Astrocyte of the spinal cord (primary cell): ENCODE measurements at places on chromosomes 7 and 10.

DNA sequence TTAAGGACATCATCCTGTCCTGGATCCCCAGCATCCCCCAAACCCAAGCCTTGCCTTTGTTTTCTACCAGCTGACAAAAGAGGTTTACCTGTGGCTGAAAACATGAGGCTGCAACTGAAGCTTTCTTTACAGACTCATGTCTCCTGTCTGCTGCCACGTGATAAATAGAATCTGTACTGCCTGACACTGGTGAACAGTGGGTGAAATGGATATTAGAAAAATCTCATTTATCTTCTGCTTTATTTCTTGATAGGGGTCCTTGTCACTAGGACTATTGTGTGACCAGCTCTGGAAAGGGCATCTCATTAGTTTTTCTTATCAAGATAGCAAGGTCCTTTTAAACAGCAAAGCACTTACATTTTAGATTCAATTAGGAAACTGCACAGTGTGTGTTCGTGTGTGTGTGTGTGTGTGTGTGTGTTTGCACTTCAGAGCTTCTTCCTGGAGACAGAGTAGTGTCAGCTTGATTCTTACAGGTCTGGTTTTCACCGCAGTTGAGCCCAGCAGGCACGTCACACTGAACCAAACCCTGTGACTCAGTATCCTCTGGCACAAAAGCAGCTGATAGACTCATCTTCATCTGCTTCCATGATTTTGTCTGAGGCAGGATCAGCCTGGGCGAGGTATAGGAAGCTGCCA is 373.5 kb upstream of the CELF2 start:
- peak; percentile 56 for DNase-seq

GRCh38 chr10:104250371-104250770 is 4.3 kb upstream of the GSTO1 start:
- DNase-seq = no peak

GRCh38 chr7:33707427-33707826 is 197.9 kb upstream of the BMPER start:
- no peak for DNase-seq

GRCh38 chr10:6221971-6222751 is 19.4 kb downstream of the PFKFB3 start:
- no peak for DNase-seq

- peak; percentile 87 for DNase-seq
Observed at GRCh38 chr10:72688208-72688651, 3.7 kb upstream of the MCU start.

GRCh38 chr10:16521311-16522016 is at the start of gene C1QL3:
C1QL3 (minus strand) TSS chr10:16521879; CDS start chr10:16521065, 814 bp downstream.
- peak; percentile 18 for DNase-seq

DNA sequence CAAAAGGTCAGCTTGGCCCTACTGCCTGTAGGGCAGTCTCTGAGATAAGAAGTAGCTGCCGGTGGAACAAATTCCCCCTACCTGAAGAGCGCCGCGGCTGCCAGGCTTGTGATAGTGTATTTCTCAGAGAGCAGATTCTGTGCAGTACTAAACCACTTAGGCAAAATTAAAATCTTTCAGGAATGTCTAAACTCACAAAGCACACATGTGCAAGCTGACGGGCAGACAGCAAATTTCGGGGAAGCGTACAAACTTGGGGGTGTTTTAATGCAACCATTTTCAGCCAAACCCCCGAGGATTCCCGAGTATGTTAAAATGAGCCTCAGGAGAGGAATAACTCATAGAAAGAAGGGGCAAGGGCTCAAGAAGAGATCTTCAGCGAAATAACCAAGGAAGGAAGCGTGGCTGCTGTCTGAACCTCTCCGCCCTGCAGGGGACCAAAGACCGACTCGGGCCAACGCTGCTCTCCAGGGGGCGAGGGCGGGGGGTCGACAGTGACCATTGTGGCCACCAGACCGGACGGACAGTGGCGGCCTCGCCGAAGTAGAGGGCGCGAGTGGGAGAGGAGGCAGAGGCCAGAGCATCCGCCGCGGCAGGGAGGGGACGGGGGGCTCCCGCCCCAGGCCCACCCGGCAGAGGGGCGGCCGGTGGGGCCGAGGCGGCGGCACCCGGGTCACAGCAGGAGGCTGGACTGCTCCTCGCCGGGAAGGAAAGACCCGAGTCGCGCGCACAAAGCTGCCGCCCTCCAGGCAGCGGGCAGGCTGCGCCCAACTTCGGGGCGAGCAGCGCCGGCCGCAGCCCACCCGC is 819 bp downstream of the HYCC1 start:
- peak; percentile 30 for DNase-seq

GRCh38 chr10:113169853-113170460 is 219.9 kb downstream of the TCF7L2 start:
- no peak for DNase-seq

- no peak for DNase-seq
Observed at GRCh38 chr10:84198206-84198915, 4.0 kb downstream of the CDHR1 start.

- no peak for DNase-seq
Observed at GRCh38 chr10:62651341-62651740, 153.2 kb upstream of the ADO start.

DNA sequence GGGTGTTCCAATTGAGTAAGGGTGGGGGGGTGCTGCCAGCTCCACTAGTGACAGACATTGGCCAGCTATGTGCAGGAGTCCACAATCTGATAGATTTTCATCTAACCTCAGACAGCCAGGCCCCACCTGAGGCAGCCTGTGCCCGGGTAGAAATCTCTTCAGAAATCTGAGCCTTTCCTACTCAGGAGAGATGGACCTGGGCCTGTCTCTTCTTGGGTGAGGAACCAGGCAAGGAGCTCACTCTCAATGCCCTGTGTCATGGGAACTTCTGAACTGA is 86.9 kb downstream of the UBE2H start:
- DNase-seq = no peak

GRCh38 chr10:89076120-89076519 is 85.5 kb downstream of the FAS start:
- DNase-seq = no peak

DNA sequence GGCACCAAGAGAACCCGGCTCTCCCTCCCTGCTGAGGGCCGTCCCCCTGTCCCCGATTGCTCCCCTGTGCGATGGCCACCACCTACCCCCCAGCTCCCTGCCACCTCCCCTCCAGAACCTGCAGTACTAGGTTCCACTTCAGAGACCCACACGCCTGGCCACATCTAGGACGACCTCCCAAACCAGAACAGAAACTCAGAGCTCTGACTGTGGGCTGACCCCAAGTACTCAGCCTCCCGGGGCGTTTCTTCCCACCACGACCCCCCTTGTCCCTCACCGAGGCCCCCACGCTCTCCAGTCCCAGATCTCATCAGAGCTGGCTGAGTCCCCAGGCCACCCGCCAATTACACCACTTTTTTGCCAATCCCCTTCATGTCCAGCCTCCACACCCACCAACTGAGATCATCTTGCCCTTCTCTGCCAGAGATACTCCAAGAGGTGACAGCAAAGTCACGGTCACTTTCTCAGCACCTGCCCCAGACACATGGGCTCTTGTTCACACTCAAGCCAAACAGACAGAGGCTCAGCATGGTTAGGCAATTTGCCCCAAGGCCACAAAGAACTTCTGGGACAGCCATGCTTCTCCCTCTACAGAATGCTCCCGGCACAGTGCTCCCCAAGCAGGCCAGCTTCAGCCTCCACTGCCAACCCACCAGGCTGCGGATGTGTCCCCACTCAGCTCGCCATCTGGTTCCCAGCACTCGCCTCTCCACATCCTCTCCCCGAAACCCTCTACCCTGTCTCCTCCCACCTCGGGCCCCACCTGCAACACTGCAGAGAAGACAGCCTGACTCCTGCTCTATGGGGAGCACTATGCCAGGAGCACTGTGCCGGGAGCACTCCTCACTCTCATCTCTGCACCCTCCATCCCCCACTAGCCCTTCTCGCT is 4.7 kb downstream of the TMEM120A start:
- no peak for DNase-seq

- no peak for DNase-seq
Observed at GRCh38 chr10:247480-247879, 112.2 kb downstream of the ZMYND11 start.

DNA sequence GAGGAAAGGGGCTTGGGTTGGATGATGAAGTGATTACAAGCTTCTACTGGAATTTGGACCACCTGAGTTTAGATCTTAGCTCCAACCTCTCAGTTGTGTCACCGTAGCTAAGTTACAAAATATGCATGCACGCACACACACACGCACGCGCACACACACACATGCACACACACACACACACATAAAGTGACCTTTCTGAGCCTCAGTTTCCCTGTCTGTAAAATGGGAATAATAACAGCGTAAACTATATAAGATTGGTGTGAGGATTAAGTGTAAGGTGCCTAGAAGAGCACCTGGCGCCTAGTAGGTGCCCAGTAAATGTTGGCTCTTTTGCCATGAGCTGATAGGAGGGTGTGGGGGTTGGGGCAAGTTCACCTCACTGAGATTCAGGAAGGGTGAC is 12.6 kb upstream of the AQP1 start:
- DNase-seq = no peak

- DNase-seq = no peak
Observed at GRCh38 chr7:127794551-127794950, 142.6 kb downstream of the SND1 start.

DNA sequence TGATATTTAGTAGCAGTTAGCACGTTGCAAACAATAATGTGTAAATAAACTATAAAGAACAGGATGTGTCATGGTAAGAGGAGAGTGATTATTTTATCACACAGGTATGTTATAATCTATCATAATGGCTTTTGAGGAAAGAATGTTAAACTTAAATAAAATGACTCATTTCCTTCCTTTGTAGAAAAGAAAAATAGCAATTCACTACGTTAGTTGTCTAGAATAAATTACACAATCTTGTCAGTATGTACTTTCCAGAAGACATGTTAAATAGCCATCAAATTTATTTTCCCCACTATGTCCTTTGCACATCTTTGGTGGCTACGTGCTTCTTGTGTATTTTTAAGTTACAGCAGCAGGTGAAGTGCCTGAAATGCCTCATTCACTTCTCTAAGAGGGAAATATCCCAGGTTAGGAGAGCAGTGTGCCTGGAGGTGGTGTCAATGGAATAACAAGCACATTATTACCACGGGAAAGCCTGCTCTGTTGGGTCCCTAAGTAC is 133.8 kb downstream of the SEMA3A start:
- DNase-seq = peak; percentile 71

DNA sequence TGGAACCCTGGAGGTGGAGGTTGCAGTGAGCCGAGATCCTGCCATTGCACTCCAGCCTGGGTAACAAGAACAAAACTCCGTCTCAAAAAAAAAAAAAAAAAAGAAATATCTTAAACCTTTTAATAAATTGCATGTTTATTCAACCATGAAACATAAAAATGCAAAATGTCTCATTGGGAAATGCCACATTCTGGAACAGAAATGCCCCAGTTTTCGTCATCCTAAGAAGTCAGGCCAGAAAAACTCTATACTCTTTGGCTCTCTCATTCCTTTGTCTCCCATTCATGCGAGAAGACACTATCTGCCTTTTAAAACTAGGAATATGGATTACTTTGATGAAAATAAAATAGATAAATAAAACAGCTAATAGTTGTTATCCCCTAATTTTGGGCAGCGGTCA is 21.5 kb upstream of the ABLIM1 start:
- DNase-seq = no peak

- no peak for DNase-seq
Observed at GRCh38 chr10:29100505-29100904, 188.4 kb upstream of the LYZL1 start.

- no peak for DNase-seq
Observed at GRCh38 chr7:26006426-26006825, 145.6 kb upstream of the NFE2L3 start.

DNA sequence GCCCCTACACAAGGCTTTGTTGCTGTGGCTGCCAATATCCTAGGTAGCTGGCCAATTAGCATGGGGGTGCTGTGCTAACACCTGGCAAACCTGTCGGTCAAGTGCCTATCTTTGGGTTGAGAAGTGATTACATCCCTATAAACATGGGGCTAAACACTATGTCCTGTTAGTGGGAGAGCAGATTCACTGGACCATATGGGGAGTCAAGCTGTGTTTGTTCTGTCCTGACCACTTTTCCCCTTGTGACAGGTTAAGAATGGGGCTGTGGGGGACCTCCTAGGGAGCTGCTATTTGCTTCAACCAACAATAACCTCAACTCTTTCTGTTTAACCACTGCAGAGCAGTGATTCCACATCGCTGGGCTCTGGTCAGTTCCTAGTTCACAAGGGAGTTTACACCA is 151.5 kb upstream of the AOAH start:
- DNase-seq = peak; percentile 27

DNA sequence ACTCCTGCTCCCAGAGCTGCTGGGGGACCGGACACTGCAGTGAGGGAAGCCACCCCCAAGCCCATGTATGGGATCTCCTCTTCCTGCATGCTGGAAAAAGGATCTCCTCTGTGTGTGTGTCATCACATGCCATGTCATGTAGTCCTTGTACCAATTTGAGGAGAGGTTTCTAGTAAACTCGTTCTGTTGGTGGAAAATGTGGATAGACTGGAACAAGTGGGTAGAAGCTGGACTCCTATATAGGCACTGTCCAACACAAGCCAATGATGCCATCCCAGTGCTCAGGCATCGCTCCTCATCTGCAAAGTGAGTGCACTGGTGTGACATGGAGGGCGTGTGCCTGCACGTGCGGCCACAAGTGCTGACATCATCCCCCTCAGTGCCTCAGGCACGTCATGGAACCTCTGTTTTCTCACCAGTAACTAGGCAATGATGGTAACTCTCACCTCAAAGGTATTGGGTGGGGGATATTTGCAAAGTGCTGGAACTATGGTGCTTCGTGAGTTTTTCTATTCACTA is 19.3 kb downstream of the MYO1G start:
- DNase-seq = no peak

DNA sequence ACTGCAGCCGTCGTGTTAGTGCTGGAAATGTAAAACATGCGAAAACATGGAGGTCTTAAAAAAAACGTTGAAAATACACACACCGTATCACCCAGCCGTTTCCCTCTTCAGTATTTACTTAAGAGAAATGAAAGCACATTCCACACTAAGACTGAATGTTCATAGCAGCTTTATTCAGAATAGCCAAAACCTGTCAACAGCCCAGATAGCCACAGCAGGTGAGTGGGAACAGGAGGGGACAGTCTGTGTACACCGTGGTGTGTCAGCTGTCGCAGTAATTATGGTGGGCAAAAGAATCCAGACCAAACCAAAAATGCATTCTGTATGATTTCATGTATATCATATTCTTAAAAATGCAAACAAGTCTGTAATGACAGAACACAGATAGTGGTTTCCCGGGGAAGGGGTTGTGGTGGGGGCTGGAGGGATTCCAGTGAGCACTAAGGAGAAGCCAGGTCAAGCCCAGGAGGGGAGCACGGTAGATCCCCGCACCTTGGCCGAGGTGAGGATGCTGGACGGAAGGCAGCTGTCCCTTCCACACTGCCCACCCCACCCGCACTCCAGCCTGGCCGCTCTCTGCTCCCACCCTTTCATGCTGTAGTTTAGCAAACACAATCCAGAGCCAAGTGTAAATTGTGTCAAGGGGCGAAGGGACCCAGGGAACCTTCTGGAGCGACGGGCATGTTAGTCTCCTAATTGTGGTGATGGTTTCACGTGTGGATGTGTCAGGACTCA is 123.6 kb downstream of the NKX6-2 start:
- DNase-seq = no peak

DNA sequence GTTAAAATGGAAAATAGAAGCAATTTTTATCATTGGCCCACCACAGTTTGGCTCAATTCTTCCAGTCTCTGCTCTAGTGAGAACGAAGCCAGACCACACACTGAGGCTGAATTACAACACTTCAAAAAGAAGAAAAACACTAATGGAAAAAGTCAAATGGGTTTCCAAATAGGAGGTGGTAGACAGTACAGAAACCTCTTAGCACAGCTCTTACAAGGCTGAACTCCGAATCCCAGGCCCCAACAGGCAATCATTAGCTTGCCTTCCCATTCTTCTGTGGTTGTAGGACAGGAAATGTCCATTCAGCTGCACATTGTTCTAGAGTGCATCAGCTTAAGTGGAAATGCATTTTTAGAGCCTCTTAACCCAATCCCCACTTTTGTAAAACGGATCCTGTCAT is 115.1 kb upstream of the MEOX2 start:
- DNase-seq = peak; percentile 89
